NCI-H2081 (cell line): ENCODE measurements at places on chromosomes 7 and 10.

- no peak for DNase-seq
Observed at GRCh38 chr7:36301914-36302771, 87.5 kb upstream of the ANLN start.

GRCh38 chr7:32905175-32905662 lies 13.7 kb upstream of the KBTBD2 start:
- no peak for DNase-seq

GRCh38 chr7:70632400-70632799 lies 499.5 kb upstream of the GALNT17 start:
- DNase-seq: no peak

- no peak for DNase-seq
Observed at GRCh38 chr10:76088980-76089379, 657.6 kb downstream of the LRMDA start.
